ENCODE measurements at places on chromosomes 7 and 10.

DNA sequence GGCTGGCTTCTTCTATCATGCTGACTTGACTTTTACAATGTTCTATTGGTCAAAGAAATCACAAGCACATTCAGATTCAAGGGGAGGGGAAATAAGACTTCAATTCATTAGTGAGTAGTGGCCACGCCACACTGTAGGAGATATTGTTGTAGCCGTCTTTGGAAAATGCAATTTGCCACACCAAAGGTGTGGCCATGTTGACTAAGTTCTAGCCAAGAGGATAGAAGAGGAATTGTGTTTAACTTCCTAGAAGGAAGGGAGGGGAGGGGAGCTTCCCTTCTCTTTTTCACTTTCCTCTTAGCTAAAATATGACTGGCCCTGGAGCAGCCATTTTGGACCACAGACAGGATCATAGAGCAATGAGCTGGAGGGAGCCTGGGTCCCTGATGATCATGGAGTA, 3.4 kb upstream of the PRKAR2B start:
- DNase-seq = no peak

- no peak for DNase-seq
These were observed 135.7 kb upstream of the GDF10 start for GRCh38 chr10:47164126-47164799.

DNA sequence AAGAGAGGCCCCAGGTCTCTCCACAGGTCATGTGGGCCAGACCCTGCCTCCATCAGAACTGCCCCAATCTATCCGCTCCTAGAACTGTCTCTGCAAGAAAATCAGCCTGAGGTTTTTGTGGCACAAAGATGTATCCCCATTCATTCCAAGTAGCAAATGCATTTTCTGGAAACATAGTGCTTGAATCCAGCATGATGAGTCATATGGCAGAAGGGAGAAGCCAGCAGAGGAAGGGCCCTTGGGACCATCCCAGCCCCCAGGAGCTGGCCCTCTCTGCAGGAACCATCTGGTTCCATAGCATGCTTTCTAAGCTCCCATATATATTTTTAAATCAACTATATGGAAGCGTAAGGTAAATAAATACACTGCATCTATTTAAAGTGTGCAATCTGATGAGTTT, 563.2 kb downstream of the GALNT17 start:
- no peak for DNase-seq

DNA sequence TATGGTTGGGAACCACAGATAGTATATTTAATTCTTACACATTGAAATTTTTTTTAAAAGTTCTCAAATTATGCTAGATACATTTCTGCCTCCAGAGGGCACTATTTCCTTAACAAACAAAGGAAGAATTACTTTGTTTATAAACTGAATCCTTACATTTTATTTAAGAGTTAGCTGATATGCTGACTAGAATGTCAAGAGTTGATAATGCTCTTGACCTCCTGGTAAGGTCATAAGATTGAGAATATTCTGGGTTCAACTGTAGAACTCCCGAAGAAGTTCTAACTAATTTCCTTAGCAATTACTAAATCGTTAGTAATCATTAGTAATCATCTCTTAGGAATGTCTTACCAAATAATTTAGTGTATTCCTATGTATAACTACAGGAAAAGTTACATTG, 95.3 kb upstream of the CYP26C1 start:
- no peak for DNase-seq

- no peak for DNase-seq
These were observed 597 bp downstream of the ZNF277 start for GRCh38 chr7:112206991-112207592.

DNA sequence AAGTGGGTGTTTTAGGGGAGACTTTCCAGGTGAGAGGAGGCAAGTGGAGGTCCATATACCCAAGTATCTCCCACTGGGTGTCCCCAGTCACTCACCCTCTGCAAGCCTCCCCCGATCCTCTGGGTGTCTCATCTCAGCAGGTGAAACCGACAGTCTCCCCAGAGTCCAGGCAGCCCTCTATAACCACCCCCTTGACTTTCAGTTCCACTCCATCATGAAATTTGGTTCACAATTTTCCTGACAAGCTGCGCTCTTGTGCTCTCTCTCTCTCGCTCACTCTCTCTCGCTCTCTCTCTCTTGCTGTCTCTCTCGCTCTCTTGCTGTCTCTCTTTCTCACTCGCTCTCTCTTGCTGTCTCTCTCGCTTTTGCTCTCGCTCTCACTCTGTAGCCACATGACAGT, 8.1 kb upstream of the RABGEF1 start:
- DNase-seq = no peak

Data from left ventricle myocardium inferior (tissue), 1 donor.